Activated CD8-positive, alpha-beta T cell treated with anti-CD3 and anti-CD28 coated beads for 36 hours (primary cell): ENCODE measurements at places on chromosomes 4 and X.

GRCh38 chrX:11787564-11787963, 29.5 kb downstream of the MSL3 start:
- peak overlapping the region; percentile 57 for H3K27ac ChIP-seq
- H3K36me3 ChIP-seq, result no peaks in the 10 kb centered on the region
- peak; percentile 84 for DNase-seq
- peaks cover 26% of the 10 kb centered on the region for H3K4me1 ChIP-seq

DNA sequence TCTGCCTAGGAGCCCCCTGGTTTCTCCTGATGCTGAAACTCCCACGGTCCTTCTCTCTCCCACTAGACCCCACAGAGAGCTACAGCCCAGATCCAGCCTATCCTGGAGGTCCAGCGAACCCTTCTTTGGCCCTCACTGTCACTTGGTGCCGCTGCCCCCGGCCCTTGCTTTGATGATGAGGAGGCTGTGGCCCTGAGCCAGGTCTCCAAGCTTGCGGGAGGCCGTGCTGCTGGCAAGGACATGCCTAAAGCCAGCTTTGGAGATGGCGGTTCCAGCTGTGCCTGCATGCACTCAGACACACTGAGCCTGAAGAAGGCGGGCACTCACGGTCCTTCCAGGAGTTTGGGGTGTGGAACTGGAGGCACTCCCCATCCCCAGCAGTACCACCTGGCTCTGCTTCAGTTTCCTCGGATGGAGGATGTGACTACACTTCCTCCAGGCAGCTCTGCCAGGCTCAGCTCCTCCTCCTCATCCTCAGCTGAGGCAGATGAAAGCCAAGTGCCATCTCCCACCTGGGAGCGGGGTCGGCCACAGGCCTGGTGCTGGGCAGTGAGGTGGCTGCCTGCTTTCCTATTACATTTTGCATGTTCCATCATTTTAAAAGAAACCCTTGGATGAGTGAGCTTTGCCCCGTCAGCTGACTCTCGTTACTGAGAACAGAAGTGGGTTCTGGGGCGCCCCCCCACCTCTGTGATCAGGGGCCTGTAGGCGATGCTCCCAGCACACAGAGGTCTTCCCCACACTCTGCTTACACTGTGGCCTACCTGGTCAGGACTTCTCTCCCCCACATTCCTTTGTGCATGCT, 9.0 kb downstream of the TNIP2 start:
- peak overlapping the region; percentile 52 for H3K4me3 ChIP-seq
- peak overlapping the region; percentile 86 for H3K27ac ChIP-seq
- peaks cover 41% of the 10 kb centered on the region for H3K36me3 ChIP-seq
- no peaks in the 10 kb centered on the region for H3K27me3 ChIP-seq
- peaks cover 52% of the 10 kb centered on the region for H3K4me1 ChIP-seq

DNA sequence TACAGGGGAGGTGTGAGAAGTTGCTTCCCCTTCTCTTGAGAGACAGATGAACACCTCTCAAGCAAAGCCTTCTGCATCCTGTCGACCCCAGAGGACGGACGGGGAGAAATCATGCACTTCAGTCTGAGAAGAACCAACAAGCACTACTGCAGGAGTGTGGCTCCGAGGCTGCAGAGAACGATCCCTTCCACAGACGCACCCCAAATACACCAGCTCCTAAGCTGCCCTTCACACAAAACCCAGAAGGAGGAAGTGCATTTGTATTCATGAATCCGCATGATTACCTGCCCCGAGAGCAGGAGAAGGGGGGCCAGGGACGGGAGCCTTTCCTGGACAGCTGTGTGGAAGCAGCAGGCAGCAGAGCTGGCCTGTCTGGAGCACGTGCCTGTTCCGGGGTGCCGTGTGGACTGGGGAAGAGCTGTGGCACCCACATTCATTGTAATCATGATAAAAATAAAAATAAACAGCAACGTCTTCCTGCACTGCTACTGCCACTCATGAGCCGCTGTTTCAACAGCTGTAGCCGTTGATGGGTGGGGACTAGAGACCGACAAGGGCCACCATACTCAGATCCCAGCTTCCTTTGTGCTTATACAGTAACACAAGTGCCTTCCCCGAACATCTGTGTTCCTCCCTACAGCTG, 42.9 kb downstream of the ACSL1 start:
- no peak overlapping the region for H3K27ac ChIP-seq
- H3K4me1 ChIP-seq, result peaks cover 9% of the 10 kb centered on the region
- no peaks in the 10 kb centered on the region for H3K27me3 ChIP-seq
- peaks cover 16% of the 10 kb centered on the region for H3K36me3 ChIP-seq

DNA sequence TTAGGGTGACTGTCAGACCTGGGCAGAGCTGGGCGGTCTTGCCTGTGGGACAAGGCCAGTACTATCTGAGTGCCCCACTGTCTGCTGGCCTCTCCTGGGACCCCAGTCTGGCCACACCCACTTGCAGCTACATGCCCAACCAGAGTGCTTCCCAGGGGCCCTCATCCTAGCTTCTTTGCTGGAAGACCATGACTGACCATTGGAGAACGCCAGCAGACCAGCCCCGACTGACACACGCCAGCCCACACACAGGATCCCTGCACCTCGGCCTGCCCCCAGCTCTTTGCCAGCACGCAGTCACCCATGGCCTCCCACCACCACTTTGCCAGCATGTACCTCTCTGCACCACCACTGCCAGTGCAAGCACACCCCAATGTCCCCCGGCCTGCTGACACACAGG, 585.7 kb downstream of the ZNF674 start:
- H3K27ac ChIP-seq, result no peak overlapping the region
- no peaks in the 10 kb centered on the region for H3K36me3 ChIP-seq
- no peaks in the 10 kb centered on the region for H3K27me3 ChIP-seq
- H3K4me3 ChIP-seq, result no peak overlapping the region
